ENCODE measurements at places on chromosomes 16 and 17.

- DNase-seq: no peak
These were observed 5.4 kb downstream of the ARHGAP27 start for GRCh38 chr17:45427181-45427835.

GRCh38 chr17:41457676-41458075 is 9.5 kb downstream of the KRT32 start:
- no peak for DNase-seq

GRCh38 chr17:35315283-35315682 is 58.1 kb downstream of the SLFN11 start:
- DNase-seq: no peak

DNA sequence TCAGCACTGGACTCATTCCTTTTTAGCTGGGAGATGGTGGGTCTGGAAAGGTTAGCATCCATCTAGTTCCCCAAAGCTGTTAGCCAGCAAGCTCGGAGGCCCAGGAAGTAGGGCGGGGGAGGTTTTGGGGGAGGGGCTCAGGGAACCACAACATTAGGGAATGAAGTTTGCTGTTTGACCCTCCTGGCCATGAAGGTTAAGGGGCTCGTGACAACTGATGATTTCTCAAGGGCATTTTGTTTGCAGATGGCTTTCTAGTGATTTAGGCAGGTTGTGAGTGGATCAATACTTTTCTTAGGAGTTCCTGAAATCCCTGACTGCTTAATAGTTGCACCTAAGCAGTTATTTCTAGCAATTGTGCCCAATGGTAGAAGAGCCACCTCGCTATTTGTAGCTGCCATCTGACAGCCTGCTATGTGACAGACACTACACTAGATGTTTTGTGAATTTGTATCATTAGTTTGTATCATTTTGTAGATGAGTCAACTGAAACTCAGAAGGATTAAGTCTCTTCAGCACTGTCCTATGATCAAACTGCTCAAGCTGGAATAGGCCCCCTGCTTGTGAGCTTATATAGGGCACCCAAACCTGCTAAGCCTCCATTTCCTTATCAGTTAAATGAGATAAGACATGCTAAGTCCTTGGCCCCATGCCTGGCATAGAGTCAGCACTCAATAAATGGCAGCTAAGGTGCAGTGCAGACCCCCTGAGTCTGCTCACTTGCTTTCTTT is 146.4 kb downstream of the IRX3 start:
- DNase-seq: no peak

GRCh38 chr16:21608639-21609328 is 9.4 kb downstream of the METTL9 start:
- peak; percentile 16 for DNase-seq

DNA sequence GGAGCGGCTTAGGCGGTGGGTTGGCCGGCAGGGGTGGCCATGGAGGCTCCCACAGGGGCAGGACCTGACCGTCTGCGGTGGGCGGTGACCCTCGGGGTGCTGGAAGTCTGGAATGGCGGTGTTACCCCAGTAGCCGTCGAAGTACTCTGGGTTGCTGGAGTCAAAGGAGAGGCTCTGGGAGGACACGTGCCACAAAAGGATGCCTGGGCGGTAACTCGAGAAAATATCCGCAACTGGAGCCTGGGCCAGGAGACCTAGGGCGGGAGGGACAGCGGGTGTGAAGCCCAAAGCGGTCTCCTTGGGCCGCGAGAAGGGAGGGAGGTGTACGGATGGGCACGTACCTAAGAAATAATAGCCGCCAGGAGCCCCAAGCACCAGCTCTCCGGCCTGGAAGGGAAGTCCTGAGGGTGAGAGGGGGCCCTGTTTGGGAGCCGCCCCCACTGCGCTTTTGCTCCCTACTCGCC is 4.6 kb downstream of the ITGA2B start:
- DNase-seq: no peak

DNA sequence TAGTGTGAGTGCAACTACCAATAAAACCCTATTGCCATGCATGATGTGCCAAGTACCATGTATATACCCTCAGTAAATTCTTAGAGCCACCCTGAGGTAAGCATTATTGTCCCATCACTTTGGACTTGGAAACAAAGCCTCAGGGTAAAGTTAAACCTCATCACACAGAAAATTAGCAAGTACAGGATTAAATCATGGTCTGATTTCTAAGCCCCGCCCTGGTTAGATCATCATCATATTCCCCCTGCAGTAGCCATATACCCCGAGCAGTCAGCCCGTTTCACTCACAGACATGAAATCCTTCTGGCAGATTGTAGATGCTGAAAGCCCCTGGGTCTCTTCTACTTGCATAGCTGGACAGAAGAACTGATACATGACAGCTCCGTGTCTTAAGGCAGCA is 4.8 kb downstream of the ZP2 start:
- DNase-seq: no peak

DNA sequence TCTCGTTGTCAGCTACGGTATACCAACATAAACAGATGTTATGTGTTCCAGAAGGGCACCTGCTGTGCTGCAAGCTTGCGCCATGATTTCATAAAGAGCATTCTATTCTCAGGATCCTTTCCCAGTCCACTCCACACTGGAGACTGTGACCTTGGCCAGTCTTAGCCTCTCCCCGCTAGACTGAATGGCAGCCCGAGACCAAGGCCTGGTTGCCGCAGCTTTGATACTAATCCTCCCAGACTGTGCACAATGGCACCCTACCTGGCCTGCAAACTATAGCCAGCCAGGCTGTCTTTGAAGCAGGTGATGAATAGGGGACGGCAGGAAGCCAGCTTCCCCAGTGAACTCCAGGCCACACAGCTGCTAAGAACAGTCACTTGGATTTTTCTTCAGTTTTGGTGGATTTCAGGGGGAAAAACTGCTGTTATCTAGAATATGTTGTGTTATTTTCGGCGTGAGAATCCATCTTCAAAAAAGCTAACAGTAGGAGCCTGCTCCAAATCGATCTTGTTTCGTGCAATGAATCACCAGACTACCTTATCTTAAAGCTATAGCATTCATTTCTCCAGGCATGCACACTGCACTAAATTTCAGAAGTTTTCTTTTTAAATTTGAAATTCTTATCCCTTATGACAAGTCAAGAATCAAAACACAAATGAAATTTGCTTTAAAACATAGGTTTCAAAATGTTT is 289.0 kb downstream of the CEP112 start:
- no peak for DNase-seq

GRCh38 chr17:1280652-1281051 is 1.2 kb downstream of the TRARG1 start:
- no peak for DNase-seq

GRCh38 chr17:82014971-82015310 is 7.7 kb downstream of the CENPX start:
- DNase-seq: no peak

- no peak for DNase-seq
These were observed 28.7 kb upstream of the TNRC6A start for GRCh38 chr16:24700549-24701392.

DNA sequence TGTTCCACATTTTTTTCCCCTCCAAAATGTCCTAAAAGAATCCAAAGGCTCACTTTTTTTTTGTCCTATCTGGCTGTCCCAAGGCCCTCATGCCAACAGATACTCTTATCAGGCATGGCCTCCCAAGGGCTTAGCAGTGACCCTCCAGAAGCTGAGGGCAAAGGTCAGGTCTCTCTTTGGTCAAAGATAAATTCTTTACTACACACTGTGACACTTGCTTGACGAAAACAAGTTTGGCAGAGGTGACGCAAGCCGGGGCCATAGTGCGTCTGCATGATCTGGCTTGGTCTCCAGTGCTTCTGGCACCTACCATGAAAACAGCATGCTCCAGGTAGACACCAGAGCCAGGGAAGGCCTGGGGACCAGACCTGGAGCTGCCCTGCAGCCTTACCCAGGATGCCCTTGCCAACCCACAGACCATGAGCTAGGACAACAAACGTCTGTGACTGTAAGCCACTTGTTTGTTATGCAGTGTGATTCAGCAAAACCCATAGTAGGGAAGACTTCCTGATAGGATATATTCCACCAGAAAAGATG is 48.5 kb upstream of the IRF8 start:
- DNase-seq: no peak

DNA sequence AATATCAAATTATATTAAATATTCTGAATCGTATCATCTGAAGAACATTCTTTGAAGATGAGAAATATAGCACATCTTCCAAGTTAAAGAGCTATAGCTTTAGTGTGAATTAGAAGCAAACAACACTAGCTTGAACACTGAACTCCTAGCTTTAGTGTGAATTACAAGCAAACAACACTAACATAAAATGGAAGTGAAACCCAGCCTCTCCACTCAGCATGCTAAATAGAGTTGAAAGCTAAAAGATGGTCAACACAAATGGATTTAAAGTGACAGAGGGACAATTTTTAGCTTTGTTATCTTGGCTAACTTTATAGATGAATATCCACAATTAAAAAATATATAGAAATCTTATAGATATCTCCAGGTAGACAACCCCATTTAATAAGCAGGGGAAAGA is 4.5 kb upstream of the KIF2B start:
- DNase-seq: no peak

- DNase-seq: peak; percentile 32
These were observed 557.7 kb downstream of the MAF start for GRCh38 chr16:79042886-79043285.

GRCh38 chr17:50354776-50355175 is 8.8 kb downstream of the XYLT2 start:
- peak; percentile 30 for DNase-seq

DNA sequence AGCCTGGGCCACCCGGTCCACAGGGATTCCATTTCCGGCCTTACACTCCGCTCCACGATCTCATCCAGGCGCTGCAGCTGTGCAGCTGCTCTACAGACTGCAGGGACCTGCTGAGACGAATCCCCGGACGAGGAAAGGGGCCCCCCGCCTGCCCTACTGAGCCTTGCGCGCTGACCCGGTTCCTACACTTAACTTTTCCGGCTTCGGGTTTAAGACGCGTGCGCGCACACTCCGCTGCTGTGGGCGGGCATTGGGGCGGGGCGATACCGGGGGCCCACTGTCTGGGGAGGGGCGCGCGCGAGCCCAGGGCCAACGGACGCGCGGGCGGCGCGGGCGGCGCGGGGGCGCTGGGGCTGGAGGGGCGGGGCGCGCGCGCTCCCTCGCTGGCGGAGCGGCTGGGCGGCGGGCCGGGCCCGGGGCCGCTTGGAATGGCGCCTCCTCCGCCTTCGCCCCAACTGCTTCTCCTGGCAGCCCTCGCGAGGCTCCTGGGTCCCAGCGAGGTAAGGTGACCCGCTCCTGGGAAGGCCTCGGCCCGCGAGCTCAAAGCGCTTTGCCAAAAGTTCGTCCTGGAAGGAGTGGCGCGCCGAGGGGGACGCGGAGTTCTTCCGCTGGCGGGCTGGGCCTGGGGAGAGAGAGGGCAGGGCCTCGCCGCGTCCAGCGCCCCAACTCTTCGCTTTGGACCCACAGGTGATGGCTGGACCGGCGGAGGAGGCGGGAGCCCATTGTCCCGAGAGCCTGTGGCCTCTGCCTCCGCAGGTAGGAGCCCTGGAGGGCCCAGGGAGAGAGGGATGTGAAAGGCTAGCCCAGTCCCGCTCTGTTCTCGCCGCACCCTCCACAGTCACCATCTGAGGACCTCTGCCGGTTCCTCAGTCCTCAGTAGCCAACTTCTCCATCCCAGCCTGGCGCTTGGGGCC is at the start of gene TP53I13:
Gene TP53I13 (plus strand): TSS at position 371 of the 914 bp plus-strand sequence. CDS start 58 bp downstream, at position 429.
- DNase-seq: peak; percentile 87

- DNase-seq: no peak
These were observed 33.1 kb downstream of the ABR start for GRCh38 chr17:1146561-1147265.

- no peak for DNase-seq
These were observed 23.8 kb downstream of the HLF start for GRCh38 chr17:55288356-55289105.

- no peak for DNase-seq
These were observed 74.4 kb upstream of the SMIM36 start for GRCh38 chr17:55585629-55586028.

- peak; percentile 18 for DNase-seq
These were observed 13.7 kb upstream of the LGALS3BP start for GRCh38 chr17:78993241-78993956.

GRCh38 chr17:57723427-57724025 is 21.6 kb downstream of the CCDC182 start:
- DNase-seq: no peak

DNA sequence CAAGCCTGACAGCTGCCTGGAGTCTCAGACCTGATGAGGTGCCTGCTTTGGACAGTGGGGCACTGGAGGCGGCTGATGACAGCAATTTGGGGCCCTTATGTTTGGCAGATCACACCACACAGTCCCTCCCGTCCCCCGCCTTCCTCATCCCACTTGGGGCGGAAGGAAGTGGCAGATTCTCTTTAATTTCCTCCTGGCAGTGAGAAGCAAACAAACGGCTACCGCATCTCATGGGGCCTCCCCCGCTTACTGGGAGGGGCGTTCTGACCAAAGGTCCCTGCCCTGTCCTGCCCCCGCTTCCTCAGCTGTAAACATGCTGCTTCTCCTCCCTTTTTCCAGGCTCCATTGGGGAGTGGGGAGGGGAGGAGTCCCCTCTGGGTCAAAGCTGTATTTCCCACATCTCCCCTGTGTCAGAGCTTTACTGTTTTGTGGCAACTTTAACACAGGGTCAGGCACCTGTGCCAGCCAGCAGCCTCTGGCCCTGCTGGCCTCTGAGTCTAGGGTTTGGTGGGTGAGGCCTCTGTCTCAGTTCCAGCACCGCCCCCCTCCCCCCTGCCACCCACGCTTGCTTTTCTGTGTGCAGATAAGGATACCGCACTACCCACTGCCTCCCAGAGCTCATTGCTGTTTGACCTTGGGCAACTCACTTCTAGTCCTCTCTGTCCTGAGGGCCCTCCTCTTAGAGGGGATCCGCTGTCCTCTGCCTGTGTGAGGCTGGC is 5.4 kb upstream of the NFATC3 start:
- peak; percentile 78 for DNase-seq

DNA sequence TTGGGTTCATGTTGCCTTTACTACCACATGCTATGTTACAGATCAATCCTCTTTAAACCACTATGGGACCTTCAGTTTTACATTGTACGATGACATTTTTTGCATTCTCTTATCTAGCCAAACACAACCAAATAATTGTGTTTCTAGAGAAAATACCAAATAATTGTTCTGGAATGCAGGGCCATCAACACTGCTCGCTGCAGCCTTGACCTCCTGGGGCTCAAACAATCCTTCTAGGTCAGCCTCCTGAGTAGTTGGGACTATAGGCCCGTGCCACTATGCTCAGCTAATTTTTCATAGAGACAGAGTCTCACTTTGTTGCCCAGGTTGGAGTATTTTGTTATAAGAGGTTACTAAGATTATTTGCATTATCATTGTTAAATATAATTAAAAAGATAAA is 237.5 kb upstream of the PMFBP1 start:
- DNase-seq: no peak

GRCh38 chr16:28311913-28312312 is 19.6 kb downstream of the SBK1 start:
- DNase-seq: no peak

GRCh38 chr17:18179804-18180203 is 3.8 kb upstream of the ALKBH5 start:
- DNase-seq: no peak

- DNase-seq: no peak
These were observed 10.5 kb upstream of the N4BP1 start for GRCh38 chr16:48620445-48620844.

- no peak for DNase-seq
These were observed 3.2 kb downstream of the MED31 start for GRCh38 chr17:6648181-6648580.

GRCh38 chr17:44352828-44353671 is 7.9 kb downstream of the GRN start:
- DNase-seq: no peak

- DNase-seq: no peak
These were observed 1.2 kb downstream of the CBX4 start for GRCh38 chr17:79837888-79838521.

Measured in CD8-positive, alpha-beta memory T cell (primary cell).